ENCODE measurements at places on chromosomes 1 and 21.

- DNase-seq, result no peak
Measured at GRCh38 chr1:15139654-15140350, 13.7 kb upstream of the TMEM51 start.

DNA sequence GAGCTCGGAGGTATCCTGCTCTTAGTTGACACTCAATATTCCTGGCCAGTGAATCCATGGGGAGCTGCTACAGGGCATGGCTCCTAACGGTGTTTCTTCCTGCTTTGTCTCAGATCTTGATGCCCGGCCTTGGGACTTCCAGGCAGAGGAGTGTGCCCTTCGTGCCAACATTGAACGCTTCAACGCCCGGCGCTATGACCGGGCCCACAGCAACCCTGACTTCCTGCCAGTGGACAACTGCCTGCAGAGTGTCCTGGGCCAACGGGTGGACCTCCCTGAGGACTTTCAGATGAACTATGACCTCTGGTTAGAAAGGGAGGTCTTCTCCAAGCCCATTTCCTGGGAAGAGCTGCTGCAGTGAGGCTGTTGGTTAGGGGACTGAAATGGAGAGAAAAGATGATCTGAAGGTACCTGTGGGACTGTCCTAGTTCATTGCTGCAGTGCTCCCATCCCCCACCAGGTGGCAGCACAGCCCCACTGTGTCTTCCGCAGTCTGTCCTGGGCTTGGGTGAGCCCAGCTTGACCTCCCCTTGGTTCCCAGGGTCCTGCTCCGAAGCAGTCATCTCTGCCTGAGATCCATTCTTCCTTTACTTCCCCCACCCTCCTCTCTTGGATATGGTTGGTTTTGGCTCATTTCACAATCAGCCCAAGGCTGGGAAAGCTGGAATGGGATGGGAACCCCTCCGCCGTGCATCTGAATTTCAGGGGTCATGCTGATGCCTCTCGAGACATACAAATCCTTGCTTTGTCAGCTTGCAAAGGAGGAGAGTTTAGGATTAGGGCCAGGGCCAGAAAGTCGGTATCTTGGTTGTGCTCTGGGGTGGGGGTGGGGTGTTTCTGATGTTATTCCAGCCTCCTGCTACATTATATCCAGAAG is 16.7 kb downstream of the ALX3 start:
- peak; percentile 22 for DNase-seq

DNA sequence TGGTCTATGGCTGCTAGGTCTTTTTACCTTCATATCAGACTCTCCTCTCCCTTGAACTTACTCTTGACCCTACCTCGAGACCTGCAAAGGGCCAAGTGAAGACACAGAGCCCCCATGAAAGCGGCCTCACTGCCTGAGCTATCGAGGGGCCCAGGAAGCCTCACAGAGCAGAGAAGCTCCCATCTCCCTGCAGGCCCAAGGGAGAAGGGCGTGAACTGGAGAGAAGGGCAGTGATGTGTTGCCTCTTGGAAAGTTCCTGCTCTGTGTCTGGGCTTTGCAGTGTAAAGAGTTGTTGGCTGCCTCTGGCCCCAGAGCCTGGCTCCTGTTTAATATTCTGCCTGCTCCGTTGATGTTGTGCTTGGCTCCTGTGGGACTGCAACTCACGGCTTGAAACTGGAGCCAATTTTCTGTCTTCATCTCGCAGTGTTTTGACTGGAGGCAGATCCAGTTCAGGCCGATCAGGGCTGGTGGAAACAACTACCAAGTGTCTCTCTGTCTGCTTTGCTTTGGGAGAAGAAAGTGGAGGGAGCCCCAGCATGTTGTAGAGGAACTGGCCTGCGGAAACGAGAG is 4.3 kb downstream of the SERTAD4 start:
- no peak for DNase-seq

GRCh38 chr1:8004803-8005573 is 21.1 kb downstream of the ERRFI1 start:
- peak; percentile 77 for DNase-seq

- DNase-seq, result no peak
Measured at GRCh38 chr21:44650973-44651675, 3.3 kb downstream of the KRTAP12-4 start.

DNA sequence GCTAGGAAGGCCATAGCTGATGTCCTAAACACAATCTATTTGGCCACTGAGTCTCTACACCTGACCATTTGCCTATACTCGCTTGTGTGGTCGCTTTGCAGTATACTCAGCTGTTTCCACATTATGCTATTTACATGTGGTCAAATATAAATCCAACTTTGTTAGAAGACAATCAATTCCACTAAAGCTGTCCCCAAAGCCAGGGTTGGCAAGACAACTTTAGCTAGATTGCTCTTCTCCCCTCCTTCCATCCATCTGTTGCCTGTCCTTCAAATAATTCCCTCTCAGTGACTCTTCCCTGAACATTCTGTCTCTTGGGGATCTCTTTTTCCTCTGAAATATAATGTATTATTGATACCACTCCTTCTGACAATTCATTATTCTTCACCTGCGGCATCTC is 30.1 kb downstream of the AVPR1B start:
- no peak for DNase-seq

- no peak for DNase-seq
Measured at GRCh38 chr1:60864722-60865121, 217.6 kb upstream of the NFIA start.

DNA sequence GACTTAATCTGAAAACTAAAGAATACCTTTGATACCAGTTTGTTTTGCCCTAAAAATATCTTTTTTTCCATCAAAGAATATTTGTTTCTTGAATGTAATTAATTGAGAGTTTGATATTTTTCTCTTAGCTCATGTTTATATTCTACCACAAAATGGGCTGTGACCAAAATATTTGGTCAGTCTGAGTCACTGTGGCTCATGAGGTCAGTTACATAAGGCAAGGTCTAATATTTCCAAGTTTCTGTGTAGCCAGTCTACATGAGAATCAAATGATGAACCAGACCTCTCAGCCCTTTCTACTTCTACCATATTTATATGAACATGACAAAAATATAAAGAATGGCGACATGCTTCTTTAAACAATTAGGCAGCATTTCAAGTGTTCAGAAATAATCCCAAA is 83.0 kb upstream of the IVNS1ABP start:
- DNase-seq, result no peak

GRCh38 chr1:170470121-170470520 is 61.8 kb upstream of the GORAB start:
- no peak for DNase-seq

- DNase-seq, result no peak
Measured at GRCh38 chr1:221897321-221897721, 155.4 kb upstream of the DUSP10 start.

DNA sequence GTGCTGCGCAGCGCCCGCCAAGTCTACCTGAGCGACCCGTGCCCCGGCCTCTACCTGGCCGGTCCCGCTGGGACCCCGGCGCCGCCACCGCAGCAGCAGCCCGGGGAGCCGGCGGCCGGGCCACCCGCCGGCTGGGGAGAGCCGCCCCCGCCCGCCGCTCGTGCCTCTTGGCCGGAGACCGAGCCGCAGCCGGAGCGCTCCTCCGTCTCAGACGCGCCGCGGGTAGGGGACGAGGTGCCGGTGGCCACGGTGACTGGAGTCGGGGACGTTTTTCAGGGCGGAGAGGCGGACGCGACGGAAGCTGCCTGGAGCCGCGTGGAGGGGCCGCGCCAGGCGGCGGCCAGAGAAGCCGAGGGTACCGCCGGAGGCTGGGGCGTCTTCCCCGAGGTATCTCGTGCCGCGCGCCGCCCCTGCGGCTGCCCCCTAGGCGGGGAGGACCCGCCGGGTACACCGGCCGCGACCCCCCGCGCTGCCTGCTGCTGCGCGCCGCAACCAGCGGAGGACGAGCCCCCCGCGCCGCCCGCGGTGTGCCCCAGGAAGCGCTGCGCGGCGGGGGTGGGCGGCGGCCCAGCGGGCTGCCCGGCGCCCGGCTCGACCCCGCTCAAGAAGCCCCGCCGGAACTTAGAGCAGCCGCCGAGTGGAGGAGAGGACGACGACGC is 646 bp downstream of the IER5 start:
- DNase-seq, result no peak

All from LoVo (cell line).